ENCODE measurements at places on chromosomes 5 and 9.

GRCh38 chr9:130975156-130975555, 33.8 kb upstream of the LAMC3 start:
- no peak for DNase-seq

GRCh38 chr5:31270396-31270795, 76.9 kb downstream of the CDH6 start:
- no peak for DNase-seq

- DNase-seq: no peak
Measured at GRCh38 chr5:116424951-116425350, 149.7 kb downstream of the SEMA6A start.

DNA sequence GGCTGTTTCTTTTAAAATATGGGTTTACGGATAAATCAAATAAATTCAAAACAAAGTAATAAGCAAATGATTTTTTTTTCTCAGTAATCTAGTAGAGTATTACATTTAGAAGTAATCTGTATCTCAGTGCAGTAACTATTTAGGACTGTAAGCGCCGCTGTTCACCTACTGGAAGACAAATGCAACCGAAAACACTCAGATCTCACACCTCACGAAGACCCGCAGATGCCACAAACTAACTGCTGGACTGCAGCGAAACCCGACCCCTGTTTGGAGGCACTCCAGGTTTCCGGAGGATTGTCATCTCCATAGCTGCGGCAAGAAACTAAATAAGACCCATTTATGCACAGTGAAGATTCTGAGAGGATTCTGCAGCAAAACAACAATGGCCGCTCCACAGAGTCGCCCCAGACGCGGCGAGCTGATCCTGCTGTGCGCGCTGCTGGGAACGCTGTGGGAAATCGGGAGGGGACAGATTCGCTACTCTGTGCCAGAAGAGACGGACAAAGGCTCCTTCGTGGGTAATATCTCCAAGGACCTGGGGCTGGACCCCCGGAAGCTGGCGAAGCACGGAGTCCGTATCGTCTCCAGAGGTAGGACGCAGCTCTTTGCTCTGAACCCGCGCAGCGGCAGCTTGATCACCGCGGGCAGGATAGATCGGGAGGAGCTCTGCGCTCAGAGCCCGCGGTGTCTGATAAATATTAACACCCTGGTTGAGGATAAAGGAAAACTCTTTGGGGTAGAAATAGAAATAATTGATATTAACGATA, at the start of gene PCDHGA8:
Gene PCDHGA8, plus strand, starts transcription at position 205 of the 770 bp plus-strand sequence. Its CDS starts 181 bp downstream, at position 386.
- no peak for DNase-seq

GRCh38 chr9:134363450-134363849, 37.2 kb downstream of the RXRA start:
- DNase-seq: no peak

DNA sequence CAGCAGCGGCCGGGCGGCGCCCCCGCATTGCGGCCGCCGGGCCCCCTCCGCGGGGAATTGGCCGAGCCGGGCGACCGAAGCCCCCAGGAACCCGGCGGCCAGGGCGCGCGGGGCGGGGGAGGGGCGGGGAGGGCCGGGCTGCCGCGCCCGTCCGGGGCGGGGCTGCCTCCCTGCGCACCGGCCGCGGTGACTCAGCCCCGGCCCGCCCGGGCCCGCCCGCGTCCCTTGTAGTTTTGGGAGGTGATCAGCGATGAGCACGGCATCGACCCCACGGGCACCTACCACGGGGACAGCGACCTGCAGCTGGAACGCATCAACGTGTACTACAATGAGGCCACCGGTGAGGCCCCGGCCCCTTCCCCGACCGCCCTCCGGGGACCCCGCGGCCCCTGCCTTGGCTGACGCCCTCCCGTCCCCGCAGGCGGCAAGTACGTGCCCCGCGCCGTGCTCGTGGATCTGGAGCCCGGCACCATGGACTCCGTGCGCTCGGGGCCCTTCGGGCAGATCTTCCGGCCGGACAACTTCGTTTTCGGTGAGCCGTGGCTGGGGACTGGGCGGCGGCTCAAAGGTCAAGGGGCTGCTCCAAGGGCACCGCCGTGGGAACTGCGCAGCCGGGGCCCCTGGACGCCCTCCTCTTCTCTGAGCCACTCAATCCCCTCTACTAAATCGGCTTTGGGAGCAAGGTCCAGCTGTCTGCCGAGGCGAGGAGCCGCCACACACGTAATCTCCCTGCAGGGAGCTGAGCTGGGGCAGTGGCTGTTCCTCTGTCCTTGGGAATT, 592 bp downstream of the TUBB4B start:
- no peak for DNase-seq

DNA sequence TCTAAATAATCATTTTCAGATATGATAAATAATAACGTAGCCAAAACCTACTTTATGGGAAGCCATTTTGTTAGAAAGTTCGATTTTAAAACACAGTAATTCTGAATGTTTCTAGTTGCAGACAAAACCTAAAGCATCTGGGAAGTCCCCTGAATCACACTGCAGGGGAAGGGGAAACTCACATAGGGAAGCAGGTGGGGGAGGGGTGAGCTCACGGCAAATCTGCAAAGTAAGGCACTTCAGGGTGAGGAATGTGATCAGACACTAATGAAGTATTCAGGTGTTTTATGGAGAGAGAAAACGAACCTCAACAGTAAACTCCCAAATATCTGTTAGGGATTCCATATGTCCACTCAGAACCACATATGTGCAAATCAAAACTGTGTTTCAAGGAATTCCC, 70.7 kb downstream of the EPB41L4A start:
- DNase-seq: no peak

DNA sequence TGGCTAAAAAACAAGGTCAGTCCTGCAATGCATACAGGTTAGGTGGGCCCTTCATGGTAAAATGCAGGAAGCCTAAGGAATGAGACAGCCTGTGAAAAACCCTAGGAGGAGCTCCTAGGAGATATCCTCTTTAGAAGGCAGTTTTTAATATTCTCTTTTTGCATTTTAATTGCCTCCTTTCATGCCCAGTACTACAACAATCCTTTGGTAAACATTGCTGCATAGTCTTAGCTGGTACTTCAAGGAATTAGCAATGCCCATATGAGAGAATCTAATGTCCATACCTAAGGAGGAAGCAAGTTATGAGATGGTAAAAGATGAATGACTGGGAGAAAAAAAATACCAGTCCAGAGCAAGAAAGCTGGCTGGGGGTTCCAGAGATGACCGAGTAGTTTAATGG, 61.0 kb downstream of the NREP start:
- DNase-seq: no peak

- DNase-seq: no peak
Measured at GRCh38 chr5:171336521-171337209, 27.6 kb downstream of the TLX3 start.

- no peak for DNase-seq
Measured at GRCh38 chr9:89743573-89744254, 138.9 kb downstream of the GADD45G start.

- DNase-seq: no peak
Measured at GRCh38 chr5:77995793-77996409, 219.8 kb upstream of the TBCA start.

- DNase-seq: no peak
Measured at GRCh38 chr9:94638335-94639060, 820 bp downstream of the FBP1 start.

DNA sequence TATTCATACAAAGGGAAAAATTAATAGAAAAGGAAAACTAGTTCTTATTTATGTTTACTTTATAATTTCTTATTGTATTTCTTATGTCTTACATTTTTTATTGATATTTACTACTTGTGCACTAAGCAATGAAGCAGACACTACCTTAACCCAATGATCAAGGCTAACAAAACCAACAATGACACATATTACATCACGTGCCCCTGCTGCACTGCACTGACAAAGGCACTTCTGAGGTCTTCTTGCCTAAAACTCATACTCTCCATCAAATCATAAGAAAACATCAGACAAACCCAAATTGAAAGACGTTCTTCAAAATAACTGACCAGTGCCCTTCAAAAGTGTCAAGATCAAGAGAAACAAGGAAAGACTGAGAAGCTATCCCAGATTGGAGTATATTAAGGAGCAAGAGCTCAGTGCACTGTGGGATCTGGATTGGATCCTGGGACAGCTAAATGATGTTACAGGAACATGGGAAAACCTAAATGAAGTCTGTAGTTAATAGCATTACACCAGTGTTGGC, 230.9 kb downstream of the AUH start:
- DNase-seq: no peak

DNA sequence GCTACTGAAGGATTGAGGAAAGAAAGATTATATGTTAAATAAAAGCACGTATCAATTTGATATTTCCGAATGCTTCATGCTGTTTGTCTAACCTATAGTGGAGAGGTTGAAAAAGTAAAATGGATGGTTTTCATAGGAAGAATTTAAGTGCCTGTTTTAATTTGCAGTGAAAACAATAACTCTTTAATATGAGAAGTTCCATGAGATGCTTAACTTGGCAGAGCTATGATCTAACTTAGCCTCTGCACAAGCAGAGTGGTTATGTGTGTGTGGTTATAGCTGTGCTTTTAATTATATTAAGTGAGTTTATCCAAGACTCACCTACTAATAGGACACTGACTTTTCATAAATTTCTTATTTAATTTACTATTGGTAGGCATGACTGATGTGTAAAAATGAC, 57.4 kb downstream of the AOPEP start:
- no peak for DNase-seq

- DNase-seq: peak; percentile 13
Measured at GRCh38 chr9:96556701-96557461, 62.8 kb downstream of the CDC14B start.

GRCh38 chr9:135814421-135815095, 92.8 kb downstream of the CAMSAP1 start:
- DNase-seq: no peak

- peak; percentile 8 for DNase-seq
Measured at GRCh38 chr5:134245101-134245604, 19.3 kb upstream of the PPP2CA start.

GRCh38 chr5:134794082-134794481, 35.5 kb downstream of the DDX46 start:
- no peak for DNase-seq

- DNase-seq: no peak
Measured at GRCh38 chr5:150628936-150629485, 11.4 kb upstream of the SYNPO start.

DNA sequence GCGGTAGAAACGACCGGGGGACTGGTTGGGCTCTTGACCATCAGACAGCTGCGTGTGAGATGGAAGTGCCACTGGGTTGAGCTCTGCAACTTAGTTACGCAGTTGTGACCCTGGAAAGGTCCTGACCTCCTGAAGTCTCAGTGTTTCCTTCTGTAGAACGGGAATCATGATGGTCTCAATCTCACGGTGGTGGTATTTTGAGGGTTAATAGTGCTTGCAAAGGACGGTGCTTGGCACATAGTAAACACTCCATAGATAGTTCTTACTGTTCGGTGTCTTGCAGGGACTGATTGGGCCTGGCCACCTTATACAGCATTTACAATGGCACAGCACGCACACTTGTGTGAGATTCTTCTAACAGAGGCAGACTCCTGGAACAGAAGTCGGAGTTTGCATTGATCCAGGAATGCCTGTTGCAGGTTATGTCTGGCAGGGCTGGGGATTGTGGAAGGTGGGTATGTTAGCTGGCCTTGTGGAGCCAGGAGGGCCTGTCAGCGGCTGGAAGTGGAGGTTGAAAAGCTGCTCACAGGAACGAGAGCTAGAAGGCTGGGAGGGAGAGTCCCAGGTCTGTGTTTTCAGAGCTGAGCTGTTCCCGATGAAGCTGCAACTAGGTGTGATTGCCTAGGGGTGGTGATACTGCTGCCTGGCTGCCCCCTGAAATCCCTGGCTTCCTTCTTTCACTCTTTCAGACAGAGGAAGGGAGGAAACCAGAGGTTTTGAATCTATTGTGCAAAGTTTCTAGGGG, 962 bp upstream of the TXN start:
- DNase-seq: no peak

GRCh38 chr9:95188459-95188858, 129.1 kb downstream of the FANCC start:
- no peak for DNase-seq

GRCh38 chr9:121107029-121107428, 32.3 kb downstream of the CNTRL start:
- DNase-seq: no peak

DNA sequence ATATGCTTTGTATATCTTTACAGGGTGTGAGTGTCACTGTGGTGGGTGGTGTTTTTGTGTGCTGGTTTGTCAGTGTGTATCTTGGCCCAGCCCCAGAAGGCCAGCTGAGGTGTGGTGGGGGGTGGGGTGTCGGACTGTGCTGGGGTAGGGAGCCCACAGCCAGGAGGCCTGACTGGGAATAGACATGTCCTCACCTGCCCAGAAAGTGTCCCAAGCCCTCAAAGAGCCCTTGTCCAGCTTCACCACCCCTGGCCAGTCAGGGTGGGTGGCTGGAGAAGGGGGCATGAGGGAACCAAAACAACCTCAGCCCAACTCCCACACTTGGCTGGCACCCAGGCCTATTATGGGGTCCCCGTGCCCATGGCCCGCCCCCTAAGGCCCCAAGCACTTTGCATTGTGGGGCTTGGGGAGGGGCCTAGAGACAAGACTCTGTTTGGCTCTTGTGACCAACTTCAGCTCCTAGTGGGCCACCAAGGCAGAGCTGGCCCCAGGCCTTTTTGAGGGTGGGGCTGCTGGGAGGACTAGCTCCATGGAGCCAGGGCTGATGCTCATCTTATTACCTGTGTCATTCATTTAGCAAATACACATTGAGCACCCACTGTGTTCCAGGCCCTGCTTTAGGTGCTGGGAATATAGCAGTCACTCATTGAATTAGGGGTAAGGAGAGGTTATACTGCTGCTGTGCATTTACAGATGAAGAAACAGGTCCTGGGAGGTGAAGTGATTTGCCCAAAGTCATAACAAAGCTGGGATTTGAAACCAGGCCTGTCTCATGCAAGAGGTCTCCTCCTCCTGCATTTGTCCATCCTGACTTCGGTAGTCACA, 56.2 kb upstream of the PSD2 start:
- no peak for DNase-seq

DNA sequence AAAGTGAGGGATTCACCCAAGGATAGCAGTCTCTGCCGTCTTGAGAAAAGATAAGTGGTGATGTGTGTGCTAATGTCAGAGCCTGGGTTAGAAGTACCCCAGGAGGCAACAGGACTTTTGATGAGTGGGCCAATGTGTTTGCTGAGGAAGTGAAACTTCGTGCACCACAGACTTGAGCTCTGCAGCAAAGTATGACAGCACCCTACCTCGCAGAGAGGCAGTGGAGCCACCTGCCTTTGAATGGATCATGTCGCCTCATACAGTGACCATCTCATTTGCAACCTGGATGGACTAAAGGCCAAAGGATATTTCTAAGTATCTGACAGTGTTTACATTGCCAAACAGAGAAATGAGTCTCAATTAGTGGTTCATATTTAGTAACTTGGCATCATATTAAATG, 593.9 kb upstream of the GRAMD2B start:
- DNase-seq: no peak
